Right atrium auricular region (tissue), 2 donors: ENCODE measurements at places on chromosomes 7 and 10. TPM values are rescaled to one million over a fixed set of nuclear protein-coding genes. Genes with fewer than 3 reads are reported as not detected.

MMP21 gene
- 0.67 TPM for total RNA-seq

GIMAP4 gene
- 22.3 TPM for total RNA-seq

ENTPD7 gene
- total RNA-seq, result 3.5 TPM

TAS2R3 gene
- not detected for total RNA-seq

KLF14 gene
- total RNA-seq, result 0.35 TPM

C10orf62 gene
- 0.67 TPM for total RNA-seq

FLNC gene
- 215 TPM for total RNA-seq

SDK1 gene
- total RNA-seq, result 3.1 TPM

STRIP2 gene
- total RNA-seq, result 11.3 TPM

HOXA6 gene
- not detected for total RNA-seq

PTF1A gene
- not detected for total RNA-seq

COL13A1 gene
- total RNA-seq, result 5.7 TPM

GLI3 gene
- total RNA-seq, result 2.0 TPM

BRAT1 gene
- 24.6 TPM for total RNA-seq

ASAH2B gene
- total RNA-seq, result 1.5 TPM
